ENCODE measurements at places on chromosomes 1 and 21.

- no peak for DNase-seq
These were observed 15.5 kb downstream of the SLC2A1 start for GRCh38 chr1:42943166-42943565.

DNA sequence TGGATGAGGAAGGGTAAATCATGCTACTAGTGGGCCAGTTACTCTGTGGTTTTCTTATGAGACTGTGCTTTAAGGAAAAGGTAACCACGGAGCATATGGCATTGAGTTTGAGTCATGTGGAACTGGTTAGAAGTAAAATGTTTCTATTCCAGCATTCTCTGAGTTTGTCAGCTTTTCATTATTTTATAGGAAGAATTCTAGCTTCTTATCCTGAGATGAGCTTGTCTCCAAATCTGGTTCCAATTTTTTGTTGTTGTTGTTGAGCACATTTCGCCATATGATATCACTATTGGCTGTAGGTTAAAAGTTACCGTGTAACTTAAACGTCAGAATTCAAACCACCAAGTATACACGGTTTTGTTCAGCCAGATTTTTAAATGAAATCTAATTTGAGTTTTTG, 69.9 kb downstream of the ATF6 start:
- DNase-seq, result no peak

- DNase-seq, result no peak
These were observed 1.3 kb downstream of the TGFBR3 start for GRCh38 chr1:91884459-91885212.

- no peak for DNase-seq
These were observed 488.0 kb downstream of the AJAP1 start for GRCh38 chr1:5142389-5142788.

DNA sequence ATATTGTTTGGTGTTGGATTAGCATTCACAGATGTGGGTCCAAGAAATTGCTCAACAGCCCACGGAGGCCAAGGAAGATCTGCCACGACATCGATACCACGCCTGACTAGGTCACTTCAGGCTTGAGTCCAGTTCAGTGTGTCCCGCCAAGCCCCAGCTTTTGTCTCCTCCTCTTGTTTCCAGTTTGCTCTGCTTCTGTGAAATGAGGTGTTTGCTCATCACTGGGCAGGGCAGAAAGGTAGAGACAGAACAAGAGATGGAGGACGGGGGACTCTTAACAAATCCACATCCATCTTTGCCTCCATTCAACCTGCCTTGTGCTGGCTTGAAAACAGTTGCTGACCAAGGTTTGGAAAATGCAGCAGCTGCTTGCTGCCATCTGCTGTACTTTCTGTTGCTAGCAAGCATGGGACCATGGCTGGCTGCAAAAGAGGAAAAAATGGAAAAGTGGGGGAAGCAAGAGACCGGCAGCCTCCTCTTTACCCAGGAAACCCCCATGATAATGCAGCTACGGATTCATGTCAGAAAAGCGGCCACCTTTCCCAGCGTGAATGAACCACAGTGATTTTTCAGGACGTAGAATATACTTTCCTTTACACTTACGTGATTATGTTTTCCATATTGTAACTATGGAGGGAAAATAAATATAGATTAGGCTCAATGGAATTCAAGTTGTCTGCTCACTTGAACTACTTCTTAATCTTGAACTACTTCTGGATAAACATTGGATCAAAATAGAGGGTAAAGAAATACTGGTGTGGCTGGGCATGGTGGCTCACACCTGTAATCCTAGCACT, 80.2 kb upstream of the GREM2 start:
- no peak for DNase-seq

Data from effector memory CD4-positive, alpha-beta T cell (primary cell).